ENCODE measurements at places on chromosomes 2 and 18. TPM values are rescaled to one million over a fixed set of nuclear protein-coding genes. Genes with fewer than 3 reads are reported as not detected.
A peak's percentile ranks its signal among the peaks of the same experiment; 100 is the strongest.

DNA sequence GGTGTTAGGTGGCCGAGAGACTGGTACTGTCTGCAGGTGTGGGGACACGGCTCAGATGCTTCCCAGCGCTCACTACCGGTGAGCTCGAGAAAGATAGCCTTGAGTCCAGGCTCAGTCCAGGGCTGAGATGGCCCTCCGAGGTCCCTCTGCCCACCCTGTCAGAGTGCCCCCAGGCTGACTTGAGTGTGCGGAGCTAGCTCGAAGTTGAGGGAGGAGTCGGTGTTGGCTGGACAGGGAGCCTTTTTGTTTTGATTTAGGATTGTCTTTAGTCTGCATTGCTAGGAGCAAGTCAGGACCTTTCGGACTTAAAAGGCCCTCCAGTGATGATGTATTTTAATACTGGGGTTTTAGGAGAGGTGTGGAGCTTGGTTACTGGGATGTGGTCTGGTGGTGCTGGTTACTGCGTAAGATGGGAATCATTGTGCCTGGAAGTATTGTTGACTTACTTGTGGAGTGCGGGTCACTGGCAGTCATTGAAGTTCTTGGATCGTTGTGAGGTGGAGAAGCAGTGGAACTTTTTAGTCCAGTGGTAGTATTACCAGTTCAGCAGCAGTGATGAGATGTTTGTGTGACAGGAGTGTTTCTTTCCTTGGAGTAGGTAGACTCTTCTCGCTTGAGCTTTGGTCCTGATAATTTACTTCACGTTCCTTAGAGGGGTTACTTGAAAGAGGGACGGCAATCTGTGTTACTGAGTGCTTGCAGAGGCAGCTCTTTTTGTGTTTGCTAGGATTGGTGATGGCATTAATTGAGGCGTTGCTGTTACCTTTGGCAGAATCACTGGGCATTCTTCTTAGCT lies 633 bp downstream of the KIAA1328 start:
- H3K27ac ChIP-seq = peak overlapping the region; percentile 87
- peaks cover 23% of the 10 kb centered on the region for H3K4me1 ChIP-seq
- DNase-seq = no peak

DNA sequence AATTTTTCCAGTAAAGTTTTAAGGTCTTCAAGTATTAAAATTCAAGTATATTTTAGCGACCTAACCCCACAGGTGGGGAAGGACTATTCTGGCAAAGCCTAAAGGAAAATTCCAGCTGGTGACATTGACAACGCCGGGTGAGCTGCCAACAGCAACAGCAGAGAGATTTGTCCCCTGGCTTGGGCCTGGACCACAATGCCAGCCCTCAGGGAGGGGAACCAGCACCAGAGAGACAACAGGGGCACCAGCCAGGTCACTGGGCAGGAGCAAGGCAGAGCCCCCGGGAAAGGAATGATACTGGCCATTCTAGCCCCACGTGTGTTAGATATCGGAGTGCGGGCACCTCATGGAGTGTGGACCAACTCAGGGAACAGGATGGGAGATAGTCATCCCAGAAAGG lies 95.7 kb downstream of the ARMC9 start:
- H3K27me3 ChIP-seq = no peaks in the 10 kb centered on the region
- H3K4me1 ChIP-seq = peaks cover 34% of the 10 kb centered on the region
- H3K27ac ChIP-seq = no peak overlapping the region

DNA sequence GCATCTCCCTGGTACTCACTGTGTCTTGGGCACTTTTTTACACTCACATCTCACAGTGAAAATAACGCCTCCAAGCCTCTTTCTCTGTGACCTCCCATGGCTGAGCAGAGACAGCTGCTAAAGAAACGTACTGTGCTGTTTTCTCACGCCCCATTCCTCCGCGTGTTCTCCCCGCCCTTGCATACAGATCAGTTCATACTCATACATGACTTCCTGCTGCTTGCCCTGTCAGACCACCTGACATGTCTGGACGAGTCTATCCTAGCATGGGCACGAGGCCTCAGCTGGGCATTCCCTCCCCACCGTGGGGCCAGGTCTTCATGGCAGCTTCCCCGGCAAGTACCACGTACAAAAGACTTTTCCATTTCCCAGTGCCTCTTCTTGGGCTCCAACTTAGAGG lies 21.2 kb upstream of the IL1A start:
- H3K4me3 ChIP-seq = no peak overlapping the region
- H3K4me1 ChIP-seq = no peaks in the 10 kb centered on the region
- H3K27me3 ChIP-seq = no peaks in the 10 kb centered on the region
- H3K36me3 ChIP-seq = no peaks in the 10 kb centered on the region

DNA sequence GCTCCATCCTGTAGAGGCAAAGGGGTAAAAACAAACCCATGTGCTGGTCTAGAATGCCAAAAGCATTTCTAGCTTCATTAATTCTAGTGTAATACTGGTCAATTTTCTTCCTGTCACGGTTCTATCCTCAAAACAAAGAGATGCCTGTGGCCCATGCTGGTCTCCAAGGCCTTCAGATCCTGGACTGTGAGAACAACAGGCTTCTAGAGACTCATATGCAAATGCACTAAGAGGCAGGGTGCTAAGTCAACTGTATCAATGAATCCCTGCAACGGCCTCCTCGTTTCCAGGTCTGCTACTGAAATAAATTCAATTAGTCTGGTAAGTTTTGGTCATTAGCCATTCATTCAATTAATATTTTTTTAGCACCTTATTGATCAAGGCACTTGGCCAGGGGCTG lies 4.0 kb downstream of the IFT172 start:
- peaks cover 45% of the 10 kb centered on the region for H3K36me3 ChIP-seq
- H3K4me1 ChIP-seq = peaks cover 13% of the 10 kb centered on the region
- no peaks in the 10 kb centered on the region for H3K27me3 ChIP-seq
- no peak for DNase-seq
- no peak overlapping the region for H3K27ac ChIP-seq
- H3K4me3 ChIP-seq = no peak overlapping the region

DNA sequence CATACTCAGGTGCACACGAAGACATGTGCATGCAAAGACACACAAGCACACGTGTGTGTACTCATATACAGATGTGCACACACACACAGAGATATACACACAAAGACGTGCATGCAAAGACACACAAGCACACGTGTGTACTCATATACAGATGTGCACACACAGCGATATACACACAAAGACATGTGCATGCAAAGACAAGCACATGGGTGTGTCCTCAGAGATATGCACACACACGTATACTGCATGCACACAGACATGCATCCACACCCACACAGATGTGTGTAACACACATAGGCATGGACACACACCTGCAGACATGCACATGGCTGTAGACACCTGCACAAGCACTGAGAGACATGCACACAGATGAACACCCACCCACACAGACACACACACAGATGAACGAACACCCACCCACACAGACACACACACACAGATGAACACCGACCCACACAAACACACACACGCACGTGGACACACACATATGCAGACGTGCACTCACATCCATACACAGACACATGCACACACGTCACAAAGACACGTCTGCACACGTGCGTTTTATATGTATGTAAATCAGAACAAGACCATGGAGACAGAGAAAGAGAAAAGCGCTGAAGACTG lies 231.9 kb downstream of the TWIST2 start:
- H3K27ac ChIP-seq = no peak overlapping the region
- no peak overlapping the region for H3K4me3 ChIP-seq
- H3K4me1 ChIP-seq = no peaks in the 10 kb centered on the region
- no peaks in the 10 kb centered on the region for H3K27me3 ChIP-seq
- peaks cover 86% of the 10 kb centered on the region for H3K36me3 ChIP-seq

- DNase-seq = no peak
- no peaks in the 10 kb centered on the region for H3K27me3 ChIP-seq
- H3K27ac ChIP-seq = no peak overlapping the region
- no peaks in the 10 kb centered on the region for H3K4me1 ChIP-seq
- H3K36me3 ChIP-seq = no peaks in the 10 kb centered on the region
- no peak overlapping the region for H3K4me3 ChIP-seq
Observed at GRCh38 chr2:75453384-75454240, 107.1 kb downstream of the EVA1A start.

DNA sequence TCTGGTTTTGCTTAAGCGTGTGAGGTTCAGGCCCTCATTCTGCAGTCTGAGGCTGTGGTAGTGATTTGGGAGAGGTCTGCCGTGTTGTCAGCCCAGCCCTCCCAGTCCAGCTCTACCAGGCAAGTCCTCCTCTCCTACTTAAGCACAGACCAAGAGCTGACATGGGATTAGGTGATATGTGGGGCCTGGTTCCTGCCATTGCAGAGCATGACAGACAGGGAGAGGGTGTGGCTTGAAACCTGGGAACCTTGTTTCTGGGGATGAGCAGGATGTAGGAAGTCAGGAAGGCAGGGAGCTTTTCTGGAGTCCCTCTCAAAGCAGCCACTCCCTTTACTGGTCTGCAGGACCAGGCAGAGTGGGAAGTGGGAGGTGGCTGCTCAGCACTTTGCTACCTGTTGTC lies 38.6 kb downstream of the PTPRM start:
- H3K4me1 ChIP-seq = peaks cover 33% of the 10 kb centered on the region
- no peak overlapping the region for H3K4me3 ChIP-seq
- DNase-seq = no peak
- no peaks in the 10 kb centered on the region for H3K27me3 ChIP-seq
- H3K27ac ChIP-seq = no peak overlapping the region
- H3K36me3 ChIP-seq = no peaks in the 10 kb centered on the region

- H3K27ac ChIP-seq = no peak overlapping the region
- no peaks in the 10 kb centered on the region for H3K27me3 ChIP-seq
- DNase-seq = no peak
Observed at GRCh38 chr2:119786295-119786694, 26.6 kb downstream of the PTPN4 start.

LCT gene
- total RNA-seq = not detected

DNA sequence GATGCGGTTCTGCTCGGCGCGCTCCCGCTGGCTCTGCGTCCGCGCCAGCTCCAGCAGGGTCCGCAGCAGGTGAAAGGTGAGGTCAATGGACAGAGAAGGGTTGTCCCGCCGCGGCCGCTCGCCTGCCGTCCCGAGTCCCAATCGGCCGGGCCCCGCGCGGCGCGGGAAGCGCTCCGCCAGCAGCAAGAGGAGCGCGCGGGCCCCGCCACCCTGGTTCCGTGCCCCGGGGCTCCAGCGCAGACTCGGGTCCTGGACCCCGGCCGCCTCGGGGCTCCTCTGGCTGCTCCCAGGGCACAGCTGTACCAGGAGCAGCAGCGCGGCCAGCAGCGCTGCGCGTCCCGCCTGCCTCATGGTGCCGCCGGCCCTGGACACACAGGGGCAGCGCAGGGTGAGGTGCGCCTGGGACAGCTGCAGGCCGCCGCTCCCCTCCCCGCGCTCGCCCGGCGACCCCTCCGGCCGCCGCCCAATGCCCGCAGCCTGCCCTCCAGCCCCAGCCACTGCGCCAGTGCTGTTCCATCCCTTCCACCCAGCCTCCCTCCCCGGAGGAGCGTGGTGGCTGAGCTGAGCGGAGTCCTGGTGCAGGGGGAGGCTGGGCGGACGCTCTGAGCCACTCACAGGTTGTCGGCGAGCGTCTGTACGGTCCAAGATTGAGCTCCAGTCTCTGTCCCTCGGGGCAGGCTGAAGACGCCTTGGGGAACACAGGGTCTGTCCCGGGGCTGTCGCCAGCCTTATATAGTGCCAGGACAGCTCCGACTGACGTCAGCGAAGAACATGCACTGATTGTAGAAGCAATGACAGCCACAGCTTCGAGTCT lies 493 bp downstream of the UCN start:
- no peak overlapping the region for H3K27ac ChIP-seq
- no peak for DNase-seq
- no peak overlapping the region for H3K4me3 ChIP-seq
- peaks cover 19% of the 10 kb centered on the region for H3K4me1 ChIP-seq
- H3K27me3 ChIP-seq = peaks cover 42% of the 10 kb centered on the region

WNT10A gene
- 0.35 TPM for total RNA-seq

- peak overlapping the region; percentile 90 for H3K27ac ChIP-seq
- peaks cover 18% of the 10 kb centered on the region for H3K27me3 ChIP-seq
- peak overlapping the region; percentile 71 for H3K4me3 ChIP-seq
- H3K4me1 ChIP-seq = peaks cover 31% of the 10 kb centered on the region
- no peaks in the 10 kb centered on the region for H3K36me3 ChIP-seq
Observed at GRCh38 chr2:150485871-150486538, 1.5 kb downstream of the RND3 start.

- H3K27me3 ChIP-seq = no peaks in the 10 kb centered on the region
- no peak for DNase-seq
- no peaks in the 10 kb centered on the region for H3K4me1 ChIP-seq
- no peaks in the 10 kb centered on the region for H3K36me3 ChIP-seq
- H3K27ac ChIP-seq = no peak overlapping the region
Observed at GRCh38 chr2:236949089-236949905, 136.4 kb upstream of the COPS8 start.

GRCh38 chr2:159234868-159235267 lies 51.6 kb downstream of the WDSUB1 start:
- peaks cover 81% of the 10 kb centered on the region for H3K36me3 ChIP-seq
- H3K4me1 ChIP-seq = peaks cover 12% of the 10 kb centered on the region
- no peaks in the 10 kb centered on the region for H3K27me3 ChIP-seq
- no peak overlapping the region for H3K4me3 ChIP-seq
- no peak for DNase-seq

All from lower lobe of right lung (tissue), 2 donors.